ENCODE measurements at places on chromosomes 5 and 9.

DNA sequence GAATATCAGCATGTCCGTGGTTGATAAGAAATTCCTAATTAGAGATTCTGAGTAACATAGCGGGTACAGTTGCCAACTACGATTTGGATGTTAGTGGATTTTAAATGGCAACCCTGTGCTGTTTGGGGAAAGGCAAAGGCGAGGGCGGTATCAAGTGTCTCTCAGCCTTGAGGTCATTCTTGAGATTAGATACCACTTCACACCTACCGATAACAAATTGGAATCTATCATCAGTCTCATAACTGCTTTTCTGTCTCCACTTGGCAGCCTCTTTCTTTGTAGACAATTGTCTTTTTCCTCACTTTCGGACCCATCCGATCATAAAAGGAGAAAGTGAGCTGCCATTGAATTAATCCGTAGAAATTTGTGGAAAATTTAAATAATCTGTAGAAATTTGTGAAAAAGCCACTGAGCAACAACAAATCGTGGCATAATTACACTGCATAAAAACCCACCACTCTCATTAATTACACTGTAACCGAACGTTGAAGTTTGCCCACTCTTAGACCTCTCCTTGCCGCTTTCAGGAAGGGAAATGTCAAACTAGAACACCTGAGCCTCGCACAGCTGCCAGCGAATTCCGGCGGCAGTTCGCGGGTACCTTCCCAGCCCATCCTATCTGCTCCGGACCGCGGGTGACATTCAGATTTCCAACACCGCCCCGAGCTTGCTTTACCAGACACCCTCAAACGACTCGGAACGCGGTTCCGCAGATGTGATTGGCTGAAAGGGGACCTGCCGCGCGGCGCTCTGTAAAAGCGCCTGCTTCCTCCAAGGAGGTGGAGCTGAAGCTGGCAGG is 849 bp upstream of the RGMB start:
- DNase-seq: peak; percentile 17

- DNase-seq: no peak
These were observed 119.8 kb downstream of the ENTREP1 start for GRCh38 chr9:69444791-69445190.

- DNase-seq: no peak
These were observed 219.3 kb downstream of the CEMIP2 start for GRCh38 chr9:71549023-71549422.

- no peak for DNase-seq
These were observed 235.6 kb downstream of the DNAH5 start for GRCh38 chr5:13708906-13709305.

- peak; percentile 36 for DNase-seq
These were observed 80.9 kb downstream of the ALDH7A1 start for GRCh38 chr5:126514131-126514557.

DNA sequence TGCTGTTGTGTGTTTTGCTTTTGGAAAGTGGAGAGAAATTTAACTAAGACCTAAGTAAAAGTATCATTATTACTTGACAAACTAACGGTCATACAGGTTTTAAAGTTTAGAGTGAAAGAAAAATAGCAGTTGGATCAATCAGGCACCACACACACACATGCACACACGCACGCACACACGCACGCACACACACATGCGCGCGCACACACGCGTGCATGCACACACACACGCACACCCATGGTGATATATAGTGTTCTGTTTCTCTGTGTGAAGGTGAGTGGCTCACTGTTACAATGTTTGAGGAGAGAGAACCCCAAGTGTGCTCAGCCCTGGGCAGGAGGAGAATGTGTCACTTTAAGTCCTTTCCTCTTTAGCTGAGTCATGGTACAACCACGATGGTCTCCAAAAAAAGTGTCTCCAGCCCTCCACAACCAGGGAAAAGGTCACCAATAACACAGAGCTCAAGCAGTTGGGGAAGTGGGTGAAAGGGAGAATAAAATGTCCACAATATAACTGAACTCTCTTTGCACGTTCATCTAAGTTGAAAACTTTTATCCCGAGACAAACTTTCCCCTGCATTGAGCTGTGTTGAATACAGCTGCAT is 3.2 kb downstream of the ZNF366 start:
- peak; percentile 39 for DNase-seq

GRCh38 chr5:175384724-175385552 is 59.0 kb downstream of the DRD1 start:
- no peak for DNase-seq

DNA sequence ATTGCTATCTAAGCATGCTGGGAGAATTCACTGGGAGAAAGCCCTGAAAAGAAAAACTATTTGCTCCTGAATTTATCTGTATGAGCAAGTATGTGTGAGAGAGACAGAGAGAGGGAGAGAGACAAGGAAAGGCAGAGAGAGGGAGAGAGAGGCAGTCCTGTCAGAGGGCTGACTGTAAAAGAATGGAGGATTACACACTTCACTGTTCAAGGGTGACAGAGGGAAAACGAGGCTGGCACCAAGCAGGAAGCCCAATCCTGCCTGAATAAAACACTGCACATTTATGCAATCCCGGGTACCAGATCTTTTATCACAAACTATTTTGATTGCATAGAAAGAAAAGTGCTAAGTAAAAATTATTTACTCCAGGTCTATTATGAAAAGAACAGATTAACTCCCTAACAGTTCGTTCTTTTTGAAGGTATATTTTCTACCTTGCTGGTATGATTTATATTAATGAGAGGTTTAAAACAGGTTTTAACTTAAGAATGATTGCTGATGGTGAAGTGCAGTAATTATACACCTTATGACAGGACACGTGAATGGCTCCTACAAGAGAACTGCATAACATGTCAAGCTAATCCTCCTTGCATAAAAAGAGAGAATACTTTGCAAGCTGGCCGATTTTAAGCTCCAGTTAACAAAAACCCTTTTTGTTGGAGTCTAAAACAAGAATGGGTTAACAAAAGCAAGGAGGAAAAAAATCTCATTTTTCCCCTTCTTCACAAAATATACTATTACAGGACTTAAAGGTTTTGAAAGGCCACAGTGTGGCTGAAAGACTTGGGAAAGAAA is 82.5 kb downstream of the NFIB start:
- DNase-seq: no peak

- no peak for DNase-seq
These were observed 58.3 kb downstream of the PRELID2 start for GRCh38 chr5:145776886-145777285.

GRCh38 chr9:19725970-19726369 is 62.9 kb downstream of the SLC24A2 start:
- no peak for DNase-seq

- DNase-seq: no peak
These were observed 150.7 kb downstream of the ICE1 start for GRCh38 chr5:5572976-5573797.

DNA sequence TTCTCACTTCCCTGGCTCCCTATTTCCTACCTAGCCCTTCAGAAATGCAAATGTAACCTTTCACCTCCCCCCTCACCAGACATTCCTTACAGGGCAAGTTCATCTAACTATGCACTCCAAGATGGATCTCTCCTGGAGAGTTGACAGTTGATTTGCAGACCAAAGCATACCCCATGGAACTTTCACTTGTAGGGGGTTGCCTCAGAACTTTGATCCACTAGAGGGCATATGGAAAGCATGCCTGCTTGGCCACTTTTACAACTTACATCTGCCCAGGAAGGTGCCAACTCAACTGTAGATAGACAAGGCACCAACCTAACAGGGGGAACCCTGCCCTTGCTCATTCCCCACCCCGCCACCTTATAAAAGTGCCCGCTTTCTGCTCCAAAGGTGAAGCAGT is 187.8 kb downstream of the NXNL2 start:
- DNase-seq: peak; percentile 11

- no peak for DNase-seq
These were observed 63.3 kb upstream of the DPYSL3 start for GRCh38 chr5:147573211-147573610.

- no peak for DNase-seq
These were observed 800.8 kb upstream of the TYRP1 start for GRCh38 chr9:11892401-11892800.

GRCh38 chr5:156951359-156951758 is 11.7 kb downstream of the TIMD4 start:
- DNase-seq: no peak

GRCh38 chr9:4980086-4980727 is 4.9 kb upstream of the JAK2 start:
- DNase-seq: peak; percentile 59

GRCh38 chr9:81380504-81381359 is 308.6 kb downstream of the TLE1 start:
- no peak for DNase-seq
